GM04503 (cell line): ENCODE measurements at places on chromosomes 7 and 10.

- no peak for DNase-seq
Measured at GRCh38 chr7:92621561-92622023, 31.4 kb upstream of the FAM133B start.

GRCh38 chr10:79266084-79266483 lies 81.2 kb upstream of the PPIF start:
- DNase-seq: no peak

GRCh38 chr10:78194539-78195402 lies 161.1 kb downstream of the RPS24 start:
- no peak for DNase-seq

- DNase-seq: no peak
Measured at GRCh38 chr10:5595591-5595990, 70.8 kb downstream of the ASB13 start.

DNA sequence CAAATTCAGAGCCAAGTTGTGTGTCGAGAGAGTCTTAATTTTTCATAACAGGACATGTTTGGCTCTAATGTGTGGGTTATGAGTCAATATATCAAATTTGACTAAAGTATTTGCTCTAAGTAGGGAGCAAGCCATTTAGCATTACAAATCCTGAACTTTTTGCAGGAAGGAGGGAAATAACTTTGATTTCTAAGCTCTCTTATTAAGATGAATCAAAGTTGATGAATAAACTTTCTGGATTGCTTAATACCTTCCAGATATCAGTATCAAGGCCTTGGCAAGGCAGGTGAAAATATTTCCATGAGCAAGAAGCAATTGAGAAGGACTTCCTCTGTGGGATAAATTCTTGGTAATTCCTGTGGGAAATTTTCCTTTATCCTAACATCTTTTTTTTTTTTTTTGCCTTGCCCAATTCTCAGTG lies 258.8 kb downstream of the AHR start:
- no peak for DNase-seq

DNA sequence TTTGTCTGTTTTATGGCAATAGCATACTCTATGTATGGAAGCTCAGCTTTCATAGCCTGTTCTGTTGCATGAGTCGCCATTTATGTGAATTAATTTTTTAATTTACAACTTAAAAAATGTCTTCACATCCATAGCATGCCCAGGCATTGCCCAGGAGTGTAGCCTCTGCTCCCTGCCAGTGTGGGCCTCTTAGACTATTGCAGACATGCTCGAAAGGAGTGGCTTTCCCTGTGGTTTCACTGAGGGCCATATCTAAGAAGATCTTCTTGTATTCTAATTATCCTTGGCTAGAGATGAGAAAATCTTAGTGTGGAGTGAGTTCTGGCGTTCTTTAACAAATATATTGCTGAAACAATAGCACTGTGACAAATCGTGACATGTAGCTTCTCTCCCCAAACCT lies 35.3 kb downstream of the PCBD1 start:
- no peak for DNase-seq

DNA sequence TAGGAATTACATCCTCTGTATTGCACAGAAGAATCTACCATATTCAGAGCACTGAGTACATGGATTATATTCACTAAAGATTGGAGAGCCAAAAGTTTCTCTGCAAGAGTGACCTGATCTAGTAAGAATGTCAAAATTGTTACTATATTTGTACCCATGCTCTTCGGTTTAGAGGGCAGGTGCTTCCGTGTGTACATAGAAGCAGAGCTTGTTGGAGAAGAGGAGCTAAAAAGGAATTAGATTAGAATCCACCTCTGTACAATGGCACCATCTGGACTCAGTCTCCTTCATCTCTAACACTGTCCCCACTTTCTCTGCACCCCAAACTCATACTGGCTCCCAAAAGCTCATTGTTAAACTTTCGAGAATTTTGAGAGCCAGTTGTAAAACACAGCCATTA lies 8.3 kb downstream of the CALD1 start:
- DNase-seq: no peak

DNA sequence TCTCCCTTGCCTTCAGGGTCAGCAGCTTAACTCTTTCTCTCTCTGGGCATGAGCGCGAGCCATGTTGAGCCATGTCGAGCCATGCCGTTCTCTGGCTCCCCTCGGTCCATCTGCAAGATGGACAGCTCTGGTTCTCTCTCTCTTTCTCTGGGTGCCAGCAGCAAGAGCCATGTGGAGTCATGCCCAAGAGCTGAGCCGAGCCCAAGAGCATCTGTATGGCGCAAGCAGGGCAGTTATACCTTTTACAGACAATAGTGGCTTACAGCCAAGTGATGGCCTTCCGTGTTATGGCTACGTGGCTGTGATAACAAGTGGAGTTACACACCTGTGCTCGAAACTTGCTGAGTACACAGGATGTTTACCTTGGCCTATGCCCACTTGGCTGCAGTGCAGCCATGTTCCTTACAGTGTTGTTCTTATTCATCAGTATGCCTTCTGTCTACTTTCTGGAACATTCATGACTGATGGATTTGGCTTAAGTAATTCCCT lies 327.7 kb downstream of the GLRX3 start:
- no peak for DNase-seq

DNA sequence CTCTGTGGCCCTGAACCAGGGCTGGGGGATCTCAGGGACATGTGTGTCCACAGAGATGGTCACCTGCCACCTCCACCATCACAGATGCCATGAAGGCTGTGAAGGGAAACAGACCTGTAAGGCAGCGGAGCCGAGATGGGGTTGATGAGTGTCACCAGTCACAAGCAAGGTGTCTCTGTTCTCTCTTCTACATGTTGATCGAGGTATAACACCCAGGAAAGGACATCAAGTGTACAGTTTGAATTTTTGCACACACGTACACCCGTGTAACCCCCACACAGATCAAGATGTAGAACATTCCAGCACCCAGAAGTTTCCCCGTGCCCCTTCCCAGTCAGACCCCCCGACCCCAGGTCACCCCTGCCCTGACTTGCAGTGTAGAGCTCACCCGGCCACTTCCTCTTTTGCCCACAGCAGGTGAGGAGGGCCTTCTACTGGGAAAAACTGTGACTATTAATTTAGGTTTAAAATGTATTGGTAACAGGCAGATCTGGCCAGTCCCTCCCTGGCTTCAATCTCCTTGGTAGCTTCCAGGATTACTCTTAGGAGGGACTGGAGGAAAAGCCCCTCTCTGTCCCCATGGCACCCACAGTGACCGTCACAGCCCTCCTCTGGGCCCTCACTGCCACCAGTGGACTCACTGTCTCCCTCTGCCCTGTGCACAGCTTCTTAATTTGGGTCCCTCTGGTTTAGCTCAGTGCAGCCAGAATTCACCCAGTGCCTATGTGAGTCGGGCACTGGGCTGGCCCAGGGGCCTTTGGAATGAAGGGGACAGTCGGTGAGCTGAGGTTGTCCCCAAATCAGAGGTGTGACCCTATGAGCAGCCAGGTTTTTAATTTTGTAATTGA lies 108.2 kb downstream of the LHPP start:
- DNase-seq: no peak

- peak; percentile 50 for DNase-seq
Measured at GRCh38 chr7:468681-469562, 50.7 kb downstream of the PDGFA start.

GRCh38 chr10:98659951-98660350 lies 213.2 kb upstream of the HPS1 start:
- no peak for DNase-seq

GRCh38 chr7:148146346-148146745 lies 444.2 kb upstream of the C7orf33 start:
- no peak for DNase-seq

DNA sequence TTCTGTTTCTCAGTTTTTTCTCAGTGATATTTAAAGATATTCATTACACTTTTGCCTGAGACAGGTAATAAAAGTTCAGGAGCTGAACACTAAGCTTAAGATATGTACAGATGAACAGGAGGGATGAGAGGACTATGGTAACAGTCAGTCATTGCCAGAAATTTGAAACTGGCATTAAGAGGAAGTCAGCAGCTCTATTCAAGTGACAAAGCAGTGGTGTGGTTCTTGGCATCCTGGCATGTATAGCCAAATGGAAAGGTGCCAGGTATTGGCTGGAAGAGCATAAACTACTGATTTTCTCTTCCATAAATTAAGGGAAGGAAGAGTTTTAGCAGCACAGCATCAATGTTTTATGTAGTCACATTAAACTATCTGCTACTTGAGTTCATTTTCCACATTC lies 22.7 kb downstream of the HOXA1 start:
- DNase-seq: no peak

DNA sequence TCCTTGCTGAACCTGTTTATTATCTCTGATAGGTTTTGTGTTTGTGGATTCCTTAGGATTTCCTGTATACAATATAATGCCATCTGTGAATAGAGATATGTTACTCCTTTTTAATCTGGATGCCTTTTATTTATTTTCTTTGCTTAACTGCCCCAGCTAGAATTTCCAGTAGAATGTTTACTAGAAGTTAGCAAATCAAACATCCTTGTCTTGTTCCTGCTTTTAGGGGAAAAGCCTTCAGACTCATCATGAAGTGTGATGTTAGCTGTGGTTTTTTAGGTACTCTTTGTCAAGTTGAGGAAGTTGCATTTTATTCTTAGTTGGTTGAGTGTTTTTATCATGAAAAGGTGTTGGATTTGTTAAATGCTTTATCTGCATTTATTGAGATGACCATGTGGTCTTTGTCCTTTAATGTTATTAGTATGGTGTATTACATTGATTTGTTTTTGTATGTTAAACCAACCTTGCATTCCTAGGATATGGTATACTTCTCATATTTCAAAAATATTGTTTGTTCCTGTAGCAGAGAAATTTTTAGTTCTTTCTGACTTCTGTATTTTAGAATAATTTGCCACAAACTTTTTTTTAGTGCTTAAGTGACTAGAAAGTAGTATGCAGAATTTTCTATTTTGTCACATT lies 24.3 kb downstream of the PPP2R2D start:
- no peak for DNase-seq

DNA sequence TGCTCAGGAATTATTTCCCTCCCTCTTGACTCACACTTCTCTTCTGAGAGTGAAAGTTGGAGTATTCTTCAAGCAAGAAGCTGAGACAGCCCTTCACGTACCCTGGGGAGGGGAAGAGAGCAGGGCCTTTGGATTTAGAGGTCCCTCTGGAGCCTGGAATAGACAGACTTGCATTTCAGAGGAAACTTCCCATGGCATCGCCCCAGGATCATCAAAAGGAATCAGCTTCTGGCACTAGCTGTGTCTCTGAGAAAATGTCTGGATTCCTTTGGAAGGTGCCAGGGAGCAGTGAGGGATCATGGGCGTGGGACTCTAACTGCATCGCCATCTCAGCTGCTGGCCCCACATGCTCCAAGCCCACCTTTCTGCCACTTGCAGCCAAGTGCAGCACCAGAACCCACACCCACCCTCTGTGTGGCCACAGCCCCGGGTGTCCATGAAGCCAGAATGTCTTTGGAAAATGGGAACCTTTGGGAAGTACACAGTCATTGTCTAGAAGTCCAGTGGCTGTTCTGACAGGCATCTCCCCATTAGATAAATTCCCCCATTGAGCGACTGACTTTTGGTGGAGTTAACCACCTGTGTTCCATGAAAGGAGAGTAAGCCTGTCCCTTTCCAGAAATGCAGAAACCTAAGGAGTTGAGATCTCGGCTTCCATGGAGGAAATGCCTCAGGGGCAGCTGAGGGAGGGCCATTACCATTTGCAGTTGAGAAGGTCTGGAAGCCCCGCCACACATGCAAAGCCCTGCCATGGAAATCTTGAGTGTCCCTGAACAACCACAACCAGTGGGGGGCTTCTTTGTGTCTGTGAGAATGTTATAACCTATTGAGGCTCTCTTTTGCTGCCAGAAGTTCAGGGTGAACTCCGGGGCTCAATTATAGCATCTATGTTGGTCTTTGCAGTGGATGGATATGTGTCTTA lies 57.8 kb upstream of the GDF10 start:
- DNase-seq: no peak

- DNase-seq: no peak
Measured at GRCh38 chr7:50507898-50508470, 57.2 kb downstream of the DDC start.

DNA sequence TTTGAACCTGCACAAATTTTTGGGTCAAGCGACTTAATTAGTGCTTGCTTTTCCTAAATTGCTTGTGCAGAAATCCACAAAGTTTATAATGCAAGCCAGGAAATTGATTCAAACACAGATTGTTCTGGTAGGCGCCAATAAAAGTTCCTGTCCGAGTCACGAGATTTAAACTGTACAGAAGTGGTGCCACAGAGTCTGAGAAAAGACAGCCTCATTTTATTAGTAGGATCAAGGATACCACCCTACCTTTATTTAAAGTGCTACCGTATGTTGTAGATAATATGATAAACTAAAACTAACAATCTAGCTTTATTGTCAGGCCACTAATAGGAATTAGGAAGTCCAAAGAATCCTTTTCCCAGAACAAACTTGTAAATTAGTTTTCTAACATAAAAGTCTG lies 696.7 kb downstream of the TNS3 start:
- DNase-seq: no peak

GRCh38 chr10:95831515-95831914 lies 75.6 kb downstream of the ENTPD1 start:
- DNase-seq: no peak

DNA sequence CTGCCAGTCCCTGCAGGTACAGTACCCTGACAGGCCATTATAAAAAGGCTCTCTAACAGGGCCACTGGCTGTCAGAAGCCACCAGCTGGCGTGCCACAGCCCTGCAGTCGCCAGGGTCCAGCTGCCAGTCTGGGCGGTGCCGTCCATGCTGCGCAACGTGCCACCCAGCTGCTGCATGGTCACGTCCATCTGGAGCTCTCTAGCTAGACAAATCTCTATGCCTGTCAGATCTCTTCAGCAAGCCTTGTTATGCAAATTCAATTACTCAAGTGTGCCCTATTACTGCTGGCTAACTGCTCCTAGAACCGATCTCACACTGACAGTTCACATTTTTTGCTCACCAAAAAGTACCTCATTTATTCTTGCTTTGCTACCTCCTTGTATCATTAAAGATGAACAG lies 75.9 kb downstream of the HIBADH start:
- DNase-seq: no peak

DNA sequence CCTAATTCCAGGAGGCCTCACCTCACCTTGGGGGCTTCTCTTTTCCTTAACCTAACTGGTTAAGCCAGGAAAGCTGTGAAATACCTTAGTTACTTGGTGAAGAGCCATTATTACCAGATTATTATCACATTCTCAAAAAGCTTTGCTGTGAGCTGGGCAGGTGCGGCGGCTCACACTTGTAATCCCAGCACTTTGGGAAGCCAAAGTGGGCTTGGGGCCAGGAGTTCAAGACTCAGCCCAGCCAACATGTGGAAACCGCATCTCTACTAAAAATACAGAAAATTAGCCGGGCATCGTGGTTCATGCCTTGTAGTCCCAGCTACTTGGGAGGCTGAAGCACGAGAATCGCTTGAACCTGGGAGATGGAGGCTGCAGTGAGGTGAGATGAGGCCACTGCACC lies 102.4 kb upstream of the KLF6 start:
- no peak for DNase-seq

DNA sequence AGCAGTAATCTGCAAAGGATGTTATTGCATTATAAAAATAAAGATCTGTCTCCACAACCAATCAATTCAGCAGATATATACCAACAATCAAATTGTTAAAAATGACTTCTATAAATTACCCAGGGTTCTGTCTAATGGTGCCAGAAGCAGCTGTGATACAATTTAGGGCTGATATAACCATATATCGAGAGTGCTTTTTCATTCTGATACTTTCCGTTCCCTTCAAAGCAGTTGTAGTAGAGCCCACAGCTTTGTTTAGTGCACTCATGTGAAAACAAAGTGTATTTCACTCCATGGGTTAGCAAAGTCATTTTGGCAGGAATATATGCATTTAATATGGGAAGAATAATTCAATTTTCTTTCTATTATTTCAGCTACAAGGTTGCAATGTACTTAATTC lies 83.1 kb upstream of the CHCHD3 start:
- no peak for DNase-seq
